ENCODE measurements at places on chromosomes 1 and 21.
A peak's percentile ranks its signal among the peaks of the same experiment; 100 is the strongest.

DNA sequence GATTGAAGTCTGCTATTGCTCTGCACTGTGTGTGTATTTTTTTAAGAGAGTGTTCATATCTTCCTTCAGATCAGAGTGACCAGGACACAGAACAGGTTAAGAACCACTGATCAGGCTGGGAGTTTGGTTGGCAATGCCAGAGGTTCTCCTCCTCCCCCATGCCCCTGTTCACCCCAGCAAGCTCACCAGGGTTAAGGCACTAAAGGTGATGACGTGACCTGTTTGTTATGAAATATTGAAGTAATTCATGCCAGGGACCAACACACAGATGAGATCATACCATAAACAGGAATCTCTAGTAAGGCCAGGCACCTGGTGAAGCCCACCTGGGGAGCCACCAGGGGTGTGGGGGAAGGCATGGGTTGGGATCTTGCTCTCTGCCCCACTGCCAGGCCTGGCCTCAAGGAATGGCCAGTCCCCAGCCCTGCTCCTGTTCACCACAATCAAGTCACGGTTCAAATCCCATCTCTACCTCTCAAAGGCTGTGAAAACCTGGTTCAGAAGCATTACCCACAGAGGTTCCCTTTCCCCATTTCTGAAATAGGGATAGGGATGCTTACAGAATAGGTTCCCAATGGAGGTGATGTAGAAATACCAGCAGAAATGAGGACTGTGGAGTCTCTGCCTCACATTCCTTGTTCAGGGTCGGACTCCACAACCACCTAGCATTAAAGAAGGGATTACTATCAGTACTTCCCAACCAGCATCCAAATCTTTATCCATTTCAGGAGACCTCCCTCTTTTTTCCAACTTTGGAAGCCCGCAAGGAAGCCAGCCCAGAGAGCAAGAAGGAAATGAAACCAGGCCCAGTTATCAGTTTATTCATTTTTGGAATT lies 2.4 kb downstream of the ID3 start:
- DNase-seq, result no peak

DNA sequence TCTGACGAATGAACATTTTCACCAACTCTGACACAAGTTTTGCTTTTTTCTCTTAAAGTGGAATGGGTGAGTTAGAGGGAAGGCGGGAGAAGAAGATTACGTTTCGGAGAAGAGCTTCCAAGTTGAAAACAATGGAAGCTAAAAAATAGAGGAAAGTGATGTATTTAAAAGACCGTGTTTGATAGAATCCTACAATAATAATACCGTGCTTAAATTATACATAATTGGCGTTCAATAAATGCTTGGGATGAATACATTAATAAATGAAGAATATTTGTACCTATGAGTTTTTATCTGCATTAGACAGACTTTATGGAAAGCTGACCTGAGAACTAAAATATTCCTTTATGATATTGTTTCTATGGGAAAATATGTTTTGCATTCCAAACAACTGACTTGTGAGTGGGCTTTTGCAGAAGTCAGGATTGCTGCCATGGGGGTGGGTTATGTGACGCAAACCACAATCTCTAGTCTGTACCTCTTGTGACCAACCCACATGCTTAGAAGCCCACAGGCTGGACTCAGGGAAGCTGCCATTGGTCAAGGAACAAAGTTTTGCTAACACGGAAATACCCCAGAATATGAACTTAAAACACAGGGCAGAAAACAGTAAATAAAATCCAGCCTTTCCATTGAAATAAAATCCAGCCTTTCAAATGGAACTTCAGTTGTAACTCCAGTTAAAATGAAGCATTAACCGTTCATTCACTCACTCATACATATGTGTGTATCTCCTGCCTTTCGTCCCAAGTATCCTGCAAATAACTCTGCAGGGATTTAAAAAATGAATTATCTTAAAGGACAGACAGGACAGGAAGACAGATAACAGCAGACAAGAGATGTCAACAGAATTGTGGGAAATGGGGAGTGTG lies 21.3 kb upstream of the ATF3 start:
- no peak for DNase-seq

DNA sequence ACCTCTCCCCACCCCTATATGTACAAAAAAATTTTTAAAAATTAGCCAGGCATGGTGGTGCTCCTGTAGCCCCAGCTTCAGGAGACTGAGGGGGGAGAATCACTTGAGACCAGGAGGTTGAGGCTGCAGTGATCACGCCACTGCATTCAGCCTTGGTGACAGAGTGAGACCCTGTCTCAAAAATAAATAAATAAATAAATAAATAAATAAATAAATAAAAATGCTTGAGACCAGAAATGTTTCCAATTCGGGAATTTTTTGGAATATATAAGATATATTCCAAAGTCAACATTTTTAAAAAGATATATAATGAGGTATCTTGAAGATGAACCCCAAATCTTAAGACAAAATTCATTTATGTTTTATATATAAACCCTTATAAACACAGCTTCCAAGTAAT lies 42.4 kb upstream of the RAB4A start:
- no peak for DNase-seq

DNA sequence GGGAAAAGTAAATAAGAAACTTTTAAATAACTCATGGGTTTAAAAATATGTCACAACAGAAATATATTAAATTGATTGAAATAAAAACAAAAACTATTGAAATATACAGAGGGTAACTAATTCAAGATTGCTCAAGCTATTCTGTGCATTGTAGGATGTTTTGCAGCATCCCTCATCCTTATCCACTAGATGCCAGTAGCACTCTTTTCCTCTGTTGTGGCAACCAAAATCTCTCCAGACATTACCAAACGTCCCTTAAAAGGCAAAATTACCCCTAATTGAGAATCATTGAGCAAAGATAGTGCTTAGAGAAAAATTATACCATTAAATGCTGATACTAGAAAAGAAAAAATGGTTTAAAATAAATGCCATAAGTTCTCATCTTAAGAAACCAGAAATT lies 682.6 kb downstream of the RWDD3 start:
- no peak for DNase-seq

DNA sequence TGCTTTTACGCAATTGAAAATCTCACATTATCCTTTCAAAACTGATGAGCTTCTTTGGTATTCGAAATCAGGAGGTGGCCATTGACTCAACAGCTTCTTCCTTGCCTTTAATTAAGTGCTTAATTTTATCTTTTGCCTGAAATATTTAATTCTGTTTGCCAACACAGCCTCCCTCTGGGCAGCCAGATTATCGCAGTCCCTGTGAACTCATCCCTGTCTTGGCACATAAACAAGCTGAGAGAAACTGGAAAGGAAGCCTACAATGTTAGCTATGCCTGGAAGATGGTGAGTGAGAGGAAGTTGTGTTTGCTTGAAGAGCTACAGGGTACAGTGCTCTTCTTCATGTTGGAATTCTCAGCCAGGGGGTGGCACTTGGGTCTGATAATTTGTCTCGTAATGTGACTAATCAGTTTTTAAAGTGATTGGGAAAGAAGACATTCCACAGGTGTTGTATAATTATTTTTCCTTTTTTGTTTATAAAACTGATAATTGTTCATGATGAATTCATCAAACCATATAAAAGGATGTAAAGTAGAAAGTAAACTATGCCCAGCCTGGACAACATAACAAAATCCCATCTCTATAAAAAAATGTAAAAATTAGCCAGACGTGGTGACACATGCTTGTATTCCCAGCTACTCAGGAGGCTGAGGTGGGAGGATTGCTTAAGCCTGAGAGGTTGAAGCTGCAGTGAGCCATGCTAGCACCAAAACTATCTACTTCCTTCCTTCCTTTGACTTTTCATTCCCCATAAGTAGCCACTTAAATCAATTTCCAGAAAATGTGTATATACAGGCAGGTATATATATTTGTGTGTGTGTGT lies 90.1 kb upstream of the RAVER2 start:
- no peak for DNase-seq

DNA sequence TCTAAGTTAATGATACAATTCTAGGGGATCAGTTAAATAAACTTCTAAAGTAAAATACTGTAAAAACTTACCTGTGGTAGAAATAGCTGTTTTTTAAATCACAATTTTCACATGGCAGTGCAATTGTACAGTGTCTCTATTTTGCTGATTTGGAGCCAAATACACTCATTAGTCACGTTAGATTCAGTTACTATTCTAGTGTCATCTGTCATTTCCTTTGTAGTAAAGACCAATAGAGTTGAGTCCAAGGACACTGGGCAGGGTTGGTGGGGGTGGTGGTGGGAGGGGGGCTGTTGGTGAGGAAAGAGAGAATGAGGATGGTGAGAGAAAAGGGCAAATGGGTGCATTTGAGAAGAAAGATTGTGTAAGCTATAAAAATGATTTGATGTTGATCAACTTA lies 33.6 kb downstream of the CD55 start:
- no peak for DNase-seq

- no peak for DNase-seq
Observed at GRCh38 chr21:25963181-25963580, 207.4 kb downstream of the APP start.

- no peak for DNase-seq
Observed at GRCh38 chr1:17192394-17193221, 12.3 kb upstream of the PADI1 start.

DNA sequence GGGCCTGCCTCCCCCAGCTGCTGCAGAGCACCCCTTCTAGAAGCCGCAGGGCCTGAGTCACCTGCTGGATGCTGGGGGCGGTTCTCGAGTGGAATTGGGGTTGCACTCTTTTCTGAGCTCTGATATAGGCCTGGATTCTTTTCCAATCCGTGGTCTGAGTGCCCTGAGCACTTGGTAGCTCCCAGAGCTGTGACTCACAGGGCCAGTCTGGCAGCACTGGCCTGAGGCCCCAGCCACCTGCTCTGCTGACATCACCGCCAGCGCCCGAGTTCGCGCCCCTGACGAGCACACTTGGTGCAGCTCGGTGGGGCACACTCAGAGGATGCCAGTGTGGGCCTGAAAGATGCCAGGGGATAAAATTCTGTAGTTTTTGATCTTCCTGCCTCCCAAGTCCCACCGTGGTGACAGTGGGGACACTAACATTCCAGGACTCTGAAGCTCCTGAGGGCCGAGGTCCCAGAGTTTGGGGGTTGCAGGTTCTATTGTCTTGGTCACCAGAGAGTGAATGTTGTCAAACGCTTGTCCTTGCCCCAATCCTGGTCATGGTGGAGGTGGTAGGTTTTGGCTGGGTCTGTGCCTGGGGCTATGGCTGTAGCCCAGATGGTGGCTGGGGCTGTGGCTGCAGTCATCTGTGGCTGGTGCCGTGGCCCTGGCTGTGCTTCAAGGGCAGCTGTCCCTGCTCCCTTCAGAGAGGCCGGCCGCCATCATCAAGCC lies 74.6 kb downstream of the OBSCN start:
- peak; percentile 35 for DNase-seq

GRCh38 chr1:169949139-169949538 lies 55.4 kb upstream of the SCYL3 start:
- no peak for DNase-seq

- DNase-seq, result no peak
Observed at GRCh38 chr1:40690771-40691537, 550 bp upstream of the NFYC start.

DNA sequence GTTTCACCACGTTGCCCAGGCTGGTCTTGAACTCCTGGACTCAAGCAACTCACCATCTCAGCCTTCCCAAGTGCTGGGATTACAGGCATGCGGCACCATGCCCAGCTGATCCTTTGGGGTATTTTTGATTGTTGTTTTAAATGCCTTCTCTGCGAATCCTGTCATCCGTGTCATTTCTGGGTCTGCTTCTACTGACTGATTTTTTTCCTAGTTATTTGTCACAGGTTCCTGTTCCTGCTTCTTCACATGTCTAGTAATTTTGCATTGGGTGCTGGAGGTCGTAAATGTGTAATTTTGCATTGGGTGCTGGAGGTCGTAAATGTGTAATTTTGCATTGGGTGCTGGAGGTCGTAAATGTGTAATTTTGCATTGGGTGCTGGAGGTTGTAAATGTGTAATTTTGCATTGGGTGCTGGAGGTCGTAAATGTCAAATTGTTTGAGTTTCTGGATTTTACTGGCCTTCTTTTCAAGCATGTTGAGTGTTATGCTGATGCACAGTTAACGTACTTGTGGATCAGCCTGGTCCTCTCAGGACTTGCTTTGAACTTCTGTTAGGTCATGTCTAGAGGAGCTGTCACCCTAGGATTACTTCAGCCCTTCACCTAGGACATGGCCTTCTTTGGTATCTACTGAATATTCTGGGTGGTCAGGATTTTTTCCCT lies 4.1 kb upstream of the ARHGEF16 start:
- DNase-seq, result no peak
